Renal cortex interstitium (tissue), 15 donors: ENCODE measurements at places on chromosomes 11 and 22.

GRCh38 chr22:43001271-43002201 lies 13.4 kb downstream of the PACSIN2 start:
- no peak for DNase-seq

GRCh38 chr22:30880847-30881246 lies 87.7 kb downstream of the MORC2 start:
- no peak for DNase-seq

DNA sequence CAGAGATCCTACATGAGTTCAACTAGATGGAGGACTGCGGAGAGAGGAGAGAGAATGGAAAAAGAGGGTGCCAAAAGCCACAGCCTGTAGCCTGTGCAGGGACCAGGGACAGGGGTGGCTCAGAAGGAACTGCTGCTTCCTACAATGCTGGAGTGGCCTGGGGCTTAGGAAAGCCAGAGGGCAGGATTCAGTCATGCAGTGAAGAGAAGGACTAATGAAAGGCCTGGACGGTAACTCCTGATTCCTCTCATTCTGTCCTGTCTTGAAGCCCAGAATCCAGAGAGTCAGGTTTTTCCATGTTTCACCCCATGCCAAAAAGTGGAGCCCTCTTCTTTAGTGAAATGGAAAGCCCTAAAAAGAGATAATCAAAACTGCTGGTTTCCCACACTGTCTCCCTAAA lies 48.4 kb upstream of the INCENP start:
- no peak for DNase-seq

- no peak for DNase-seq
These were observed 882 bp downstream of the ANO1 start for GRCh38 chr11:70078781-70079616.

- DNase-seq: no peak
These were observed 332 bp downstream of the TEAD1 start for GRCh38 chr11:12674571-12674935.

GRCh38 chr11:125304136-125304535 lies 139.6 kb downstream of the PKNOX2 start:
- DNase-seq: peak; percentile 67

GRCh38 chr11:3892156-3892555 lies 36.7 kb downstream of the STIM1 start:
- no peak for DNase-seq

GRCh38 chr11:46332568-46333393 lies 14.5 kb upstream of the DGKZ start:
- no peak for DNase-seq

GRCh38 chr11:1779806-1780699 lies 16.3 kb upstream of the CTSD start:
- DNase-seq: no peak

DNA sequence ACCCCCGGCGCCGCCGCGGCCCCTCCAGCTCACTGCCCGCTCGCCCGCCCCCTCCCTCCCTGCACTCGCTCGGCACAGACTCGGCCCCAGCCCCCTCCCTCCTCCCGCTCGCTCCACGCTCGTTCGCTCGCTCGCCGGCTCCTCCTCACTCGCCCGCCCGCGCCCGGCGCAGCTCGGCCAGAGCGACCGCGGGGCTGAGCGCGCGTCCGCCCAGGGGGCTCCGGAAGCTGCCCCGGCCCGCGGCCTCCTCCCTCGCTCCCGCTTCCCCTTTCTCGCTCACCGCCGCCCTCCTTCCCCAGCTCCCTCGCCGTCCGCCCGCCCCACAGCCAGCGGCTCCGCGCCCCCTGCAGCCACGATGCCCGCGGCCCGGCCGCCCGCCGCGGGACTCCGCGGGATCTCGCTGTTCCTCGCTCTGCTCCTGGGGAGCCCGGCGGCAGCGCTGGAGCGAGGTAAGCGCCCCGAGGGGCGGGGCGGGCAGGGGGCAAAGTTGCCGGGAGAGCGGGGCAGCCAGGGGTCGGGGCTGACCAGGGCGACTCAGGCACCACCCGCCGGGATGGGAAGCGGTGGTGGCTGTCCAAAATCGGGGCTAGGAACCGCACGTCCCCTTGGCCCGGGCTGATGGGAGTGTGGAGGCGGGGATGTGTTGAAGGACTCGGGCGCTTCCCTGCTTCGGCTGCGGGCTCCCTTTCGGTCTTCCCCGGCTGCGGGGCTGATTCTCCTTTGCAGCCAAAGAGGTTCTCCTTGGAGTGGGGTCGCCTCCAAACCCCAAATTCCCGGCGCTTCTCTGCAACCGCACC lies at the start of gene SEZ6L:
TSS of gene SEZ6L (plus strand) at position 148 of the 797 bp plus-strand sequence. CDS start at position 356, 208 bp downstream.
- no peak for DNase-seq

GRCh38 chr11:64990222-64990923 lies 6.4 kb downstream of the BATF2 start:
- no peak for DNase-seq

- DNase-seq: no peak
These were observed 358.2 kb downstream of the MN1 start for GRCh38 chr22:27443306-27443705.

DNA sequence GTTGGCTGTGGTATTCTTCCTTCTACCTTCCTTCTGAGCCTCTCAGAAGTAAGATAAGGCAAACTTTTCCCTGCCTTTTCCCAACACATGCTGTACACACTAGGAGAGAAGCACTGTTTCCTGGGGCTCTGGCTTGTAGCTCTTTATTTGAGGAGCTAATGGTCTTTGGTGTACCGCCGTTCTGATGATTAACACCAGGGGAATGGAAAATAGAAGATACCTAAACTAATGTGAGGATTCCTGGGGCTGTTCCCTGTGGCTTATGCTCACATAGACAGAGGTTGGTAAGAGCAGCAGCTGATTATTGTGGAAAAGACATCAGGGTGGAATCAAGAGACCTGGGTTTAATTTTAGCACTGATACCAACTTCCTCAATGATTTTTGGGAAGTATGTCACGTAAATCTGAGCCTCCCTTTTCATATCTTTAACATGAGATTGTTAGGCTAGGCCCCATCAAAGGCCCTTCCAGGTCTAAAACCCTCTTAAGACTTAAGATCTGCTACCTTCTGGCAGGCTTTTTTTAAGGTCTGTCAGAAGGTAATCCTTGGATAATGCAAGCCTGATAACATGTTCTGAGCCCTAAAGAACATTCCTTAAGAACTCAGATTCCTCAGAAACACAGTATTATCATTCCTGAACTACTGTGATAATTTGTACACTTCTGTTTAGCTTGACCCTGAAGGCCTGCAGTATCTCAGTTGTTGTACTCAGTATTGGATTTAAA lies 24.8 kb upstream of the RCE1 start:
- no peak for DNase-seq

DNA sequence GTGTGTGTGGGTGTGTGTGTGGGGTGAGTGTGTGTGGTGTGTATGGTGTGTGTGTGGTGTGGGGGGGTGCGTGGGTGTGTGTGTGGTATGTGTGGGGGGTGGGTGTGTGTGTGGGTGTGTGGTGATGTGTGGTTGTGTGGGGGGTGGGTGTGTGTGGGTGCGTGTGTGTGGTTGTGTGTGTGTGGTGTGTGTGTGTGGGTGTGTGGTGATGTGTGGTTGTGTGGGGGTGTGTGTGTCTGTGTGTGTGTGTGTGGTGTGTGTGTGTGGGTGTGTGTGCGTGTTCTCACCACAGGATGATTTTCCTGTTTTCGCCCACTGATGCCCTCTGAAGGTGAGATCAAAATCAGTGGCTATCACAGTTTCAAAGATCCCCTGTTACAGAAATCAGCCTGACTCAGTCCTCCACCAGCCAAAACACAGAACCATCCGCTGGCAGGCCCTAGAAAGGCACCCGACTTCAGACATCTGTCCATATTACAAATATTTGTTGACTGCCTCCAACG lies 24.7 kb downstream of the CPT1A start:
- DNase-seq: no peak

- DNase-seq: no peak
These were observed 31.2 kb downstream of the RBFOX2 start for GRCh38 chr22:35997438-35997837.

DNA sequence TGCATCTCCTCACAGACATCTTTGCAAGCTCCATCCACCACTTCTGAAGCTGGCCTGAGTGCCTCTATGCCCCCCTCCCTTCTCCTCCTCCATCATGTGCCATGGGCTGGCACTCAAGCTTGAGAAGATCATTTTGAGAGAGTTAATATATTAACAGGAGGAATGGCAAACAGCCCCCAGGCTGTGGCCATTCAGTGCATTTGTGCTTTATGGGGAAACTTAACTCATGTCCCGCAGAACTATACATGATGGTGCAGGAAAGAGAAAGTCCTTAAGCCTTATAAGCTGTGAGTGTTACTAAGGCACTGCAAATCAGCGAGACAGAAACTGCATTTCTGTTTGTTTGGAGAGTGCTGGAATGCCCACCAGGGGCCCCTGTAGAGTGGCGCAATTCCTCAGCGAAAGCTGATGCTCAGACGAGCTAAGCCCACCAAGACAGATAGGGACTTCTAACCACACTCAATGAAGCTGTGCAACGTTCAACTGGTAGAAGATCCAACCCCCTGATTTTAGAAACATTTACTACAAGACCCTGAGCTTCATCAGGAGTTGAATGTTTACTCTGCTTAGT lies 26.8 kb upstream of the PHLDA2 start:
- DNase-seq: no peak

DNA sequence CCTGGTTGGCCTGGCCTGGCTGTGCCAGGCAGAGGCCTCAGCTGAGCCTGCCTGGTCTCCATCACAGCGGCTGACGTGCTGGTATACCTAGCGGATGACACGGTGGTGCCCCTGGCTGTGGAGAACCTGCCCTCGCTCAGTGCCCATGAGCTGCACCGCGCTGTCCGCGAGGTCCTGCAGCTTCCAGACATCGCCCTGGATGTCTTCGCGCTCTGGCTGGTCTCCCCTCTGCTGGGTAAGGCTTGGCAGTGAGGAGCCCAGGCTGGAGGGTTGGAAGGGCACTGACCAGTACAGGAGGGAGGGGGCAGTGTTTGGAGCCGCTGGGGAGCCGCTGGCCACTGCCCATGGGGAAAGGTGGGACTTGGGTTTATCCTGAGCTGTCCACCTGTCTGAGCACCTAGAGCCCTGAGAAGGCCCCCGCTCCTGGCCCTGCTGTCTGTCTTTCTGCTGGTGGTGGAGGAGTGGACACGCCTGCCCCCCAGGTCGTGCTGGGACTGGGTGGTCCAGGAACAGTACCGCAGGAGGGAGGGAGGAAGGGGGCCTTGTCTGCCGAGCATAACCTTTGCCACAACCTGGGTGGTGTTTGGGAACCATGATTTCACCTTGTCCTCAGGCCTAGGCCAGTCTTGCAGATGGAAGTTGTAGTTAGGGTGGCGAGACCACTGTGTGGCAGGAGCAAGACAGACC lies 3.0 kb downstream of the FRMD8 start:
- no peak for DNase-seq

GRCh38 chr11:2138068-2138430 lies 1.1 kb downstream of the IGF2 start:
- no peak for DNase-seq

GRCh38 chr11:110763249-110764011 lies 51.2 kb upstream of the ARHGAP20 start:
- no peak for DNase-seq

DNA sequence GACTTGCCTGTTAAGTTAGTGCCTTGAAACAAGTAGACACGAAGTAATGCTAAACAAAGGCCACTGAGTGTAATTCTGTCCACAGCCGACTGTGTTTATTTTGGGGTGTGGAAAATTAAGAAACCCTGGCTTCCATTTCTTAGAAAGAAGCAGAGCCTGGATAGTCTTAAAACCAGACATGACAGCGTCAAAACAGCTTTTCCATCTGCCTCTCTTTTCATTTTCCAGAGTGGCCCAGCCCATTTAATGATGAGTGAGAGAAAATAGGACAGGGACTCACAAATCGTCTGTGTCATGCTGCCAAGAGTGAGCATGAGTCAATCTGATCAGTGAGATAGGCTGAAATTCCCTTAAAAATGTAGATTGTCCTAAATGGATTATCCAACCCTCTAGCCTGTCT lies 485.9 kb downstream of the JRKL start:
- no peak for DNase-seq

- no peak for DNase-seq
These were observed 26.9 kb upstream of the SCUBE2 start for GRCh38 chr11:9118277-9118676.

GRCh38 chr22:45608763-45609180 lies 62.9 kb upstream of the ATXN10 start:
- DNase-seq: no peak

GRCh38 chr11:36672815-36673450 lies 74.9 kb upstream of the RAG2 start:
- no peak for DNase-seq

DNA sequence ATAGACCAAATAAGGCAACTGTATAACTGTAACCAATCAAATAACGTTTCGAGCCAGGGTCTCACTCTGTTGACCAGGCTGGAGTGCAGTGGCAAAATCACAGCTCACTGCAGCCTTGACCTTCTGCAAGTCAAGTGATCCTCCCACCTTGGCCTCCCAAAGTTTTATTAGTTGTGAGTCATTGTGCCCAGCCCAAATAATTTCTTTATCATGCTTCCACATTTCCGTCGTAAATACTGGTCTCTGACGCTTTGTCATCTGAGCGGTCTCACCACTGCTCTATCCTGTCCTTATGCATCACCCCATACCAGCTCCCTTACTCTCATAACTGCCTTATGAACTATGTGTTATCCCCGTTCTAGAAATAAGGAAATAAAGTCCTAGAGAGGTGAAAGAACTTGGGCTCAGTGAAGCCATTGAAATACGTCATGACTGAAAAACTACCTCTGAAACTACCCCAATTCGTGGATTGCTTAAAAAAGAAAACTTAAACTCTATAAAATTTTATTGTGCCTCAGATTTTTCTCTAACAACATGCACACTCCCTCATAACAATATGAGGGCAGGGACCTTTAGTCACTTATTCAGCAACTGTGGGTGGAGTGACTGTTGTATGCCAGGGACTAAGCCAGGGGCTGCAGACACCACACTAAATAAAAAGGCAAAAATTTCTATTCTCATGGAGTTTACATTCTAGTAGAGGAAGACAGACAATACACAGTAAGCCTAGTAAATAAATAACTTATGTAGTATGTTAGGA lies 15.8 kb upstream of the RTN4RL2 start:
- DNase-seq: no peak

DNA sequence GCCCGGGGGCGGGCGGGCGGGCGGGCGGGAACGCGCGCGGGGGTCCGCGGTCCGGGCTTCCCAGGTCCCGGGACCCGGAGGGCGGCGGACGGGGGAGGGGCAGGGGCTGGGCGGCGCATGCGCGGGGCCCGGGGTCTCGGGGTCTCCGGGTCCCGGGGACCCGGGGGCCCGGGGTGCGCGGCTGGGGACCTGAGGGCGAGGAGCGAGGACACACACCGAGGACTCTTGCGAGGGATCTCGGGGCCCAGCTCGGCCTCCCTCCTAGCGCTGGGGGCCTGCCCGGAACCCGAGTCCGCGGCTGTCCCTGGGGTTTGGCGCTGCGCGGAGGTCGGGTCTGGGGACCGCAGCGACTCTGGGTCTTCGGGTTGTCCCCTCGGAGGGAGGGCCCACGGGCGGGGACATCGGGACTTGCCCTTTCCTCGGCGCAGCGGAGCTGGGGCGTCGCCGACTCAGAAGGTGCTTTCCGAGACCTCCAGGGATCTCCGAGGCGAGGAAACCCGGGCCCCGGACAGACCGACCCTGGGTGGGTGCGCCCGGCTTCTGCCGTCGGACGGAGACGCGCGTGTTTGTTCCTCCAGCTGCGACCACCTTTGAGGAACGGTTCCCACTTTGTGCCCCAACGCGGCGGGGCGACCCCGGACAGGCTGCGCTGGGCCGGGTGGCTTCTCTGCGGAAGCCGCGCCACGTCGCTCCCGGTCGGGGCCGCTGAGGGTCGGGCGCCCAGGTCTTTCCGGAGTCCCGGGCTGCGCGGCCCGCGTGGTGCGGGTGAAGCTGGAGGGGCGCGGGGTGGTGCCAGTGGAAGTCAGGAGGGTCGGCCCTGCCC lies 540 bp downstream of the PPARA start:
- no peak for DNase-seq
